ENCODE measurements at places on chromosomes 1 and 21.

DNA sequence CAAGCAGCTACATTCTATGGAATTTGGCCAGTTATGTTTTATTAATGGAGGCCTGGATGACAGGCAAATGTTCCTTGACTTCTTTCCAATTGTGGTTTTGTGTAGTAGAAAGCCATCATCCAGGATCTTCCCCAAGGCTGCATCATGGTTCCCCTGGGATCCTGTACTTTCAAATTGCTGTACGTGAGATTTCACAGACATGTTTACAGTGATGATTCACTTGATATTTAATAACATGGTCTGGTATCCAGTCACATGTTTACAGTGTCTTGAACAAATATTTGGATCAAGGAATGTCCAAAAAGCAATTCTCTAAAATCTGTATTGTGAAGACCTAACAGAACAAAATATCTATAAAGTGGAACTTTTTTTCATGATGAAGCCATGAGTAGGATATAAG, 68.3 kb upstream of the ST6GALNAC3 start:
- no peak for DNase-seq

- no peak for DNase-seq
Measured at GRCh38 chr1:175543447-175543846, 199.9 kb downstream of the TNR start.

DNA sequence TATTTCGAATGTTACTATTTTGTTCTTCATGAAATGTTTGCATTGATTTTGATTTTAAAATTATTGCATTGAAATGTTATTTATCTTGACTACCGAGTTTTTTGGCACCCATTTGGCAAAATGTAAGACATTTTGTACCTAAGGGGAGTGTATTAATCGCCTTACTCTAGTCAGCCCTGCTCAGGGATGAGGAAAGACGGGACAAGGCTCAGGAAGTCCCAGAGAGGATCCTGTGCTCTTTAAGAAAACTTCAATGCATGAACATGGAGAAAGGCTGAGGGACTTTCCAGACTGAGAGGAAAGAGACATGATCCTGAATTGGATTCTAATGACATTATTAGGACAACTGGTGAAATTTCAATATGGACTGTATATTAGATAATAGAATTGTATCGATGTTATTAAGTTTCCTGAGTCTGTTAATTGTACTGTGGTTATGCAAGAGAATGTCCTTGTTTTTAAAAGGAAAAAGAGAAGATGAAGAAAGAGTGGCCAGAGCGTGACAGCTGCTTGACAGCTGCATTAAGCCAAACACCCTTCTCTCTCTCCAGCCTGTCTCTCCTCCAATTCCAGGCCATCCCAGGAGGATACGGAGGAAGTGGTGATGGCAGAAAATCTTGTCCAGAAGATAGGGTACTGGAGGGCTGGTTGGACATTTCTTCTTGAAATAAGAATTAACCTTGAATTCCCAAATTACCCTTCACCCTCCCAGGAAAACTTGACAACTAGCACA, 66.0 kb downstream of the PLEKHA6 start:
- DNase-seq: no peak

DNA sequence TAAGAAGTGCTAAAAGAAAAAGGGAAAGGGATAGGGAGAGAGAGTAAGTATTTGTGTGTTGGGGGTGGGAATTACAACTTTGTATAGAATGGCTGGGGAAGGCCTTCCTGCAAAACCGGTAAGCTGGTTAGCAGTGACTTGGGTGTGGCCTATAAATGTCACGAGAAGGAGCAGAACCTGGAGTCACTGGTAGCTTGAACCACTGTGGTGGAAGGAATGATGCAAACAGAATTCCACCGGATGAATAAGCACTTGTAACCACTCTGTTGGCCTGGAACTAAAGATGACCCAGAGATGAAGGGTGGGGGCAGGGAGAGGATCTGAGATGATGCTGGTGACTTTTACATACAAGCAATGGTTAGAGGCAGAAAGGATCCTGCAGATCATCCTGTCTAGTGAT, 8.9 kb downstream of the XKR8 start:
- no peak for DNase-seq

- DNase-seq: no peak
Measured at GRCh38 chr1:195898924-195899323, 709.3 kb downstream of the KCNT2 start.

Measured in effector CD4-positive, alpha-beta T cell (primary cell).